ENCODE measurements at places on chromosomes 1 and 21.

DNA sequence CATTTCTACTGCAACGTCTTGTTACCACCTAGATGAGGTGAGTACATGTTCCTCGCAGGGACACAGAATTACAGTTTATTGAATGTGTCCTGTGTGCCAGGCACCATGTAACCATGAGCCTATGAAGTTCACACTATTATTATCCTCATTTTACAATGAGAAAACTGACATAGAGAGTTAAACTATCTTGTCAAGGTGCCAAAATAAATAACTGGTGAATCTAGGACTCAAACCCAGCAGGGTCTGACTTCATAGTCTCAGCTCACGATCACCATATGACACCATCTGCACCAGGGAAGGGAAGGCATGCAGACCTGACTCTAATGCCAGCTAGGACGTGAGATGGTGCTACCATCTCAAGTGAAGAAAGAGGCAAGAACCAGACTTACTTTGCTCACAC is 2.4 kb downstream of the SELE start:
- no peak for DNase-seq

DNA sequence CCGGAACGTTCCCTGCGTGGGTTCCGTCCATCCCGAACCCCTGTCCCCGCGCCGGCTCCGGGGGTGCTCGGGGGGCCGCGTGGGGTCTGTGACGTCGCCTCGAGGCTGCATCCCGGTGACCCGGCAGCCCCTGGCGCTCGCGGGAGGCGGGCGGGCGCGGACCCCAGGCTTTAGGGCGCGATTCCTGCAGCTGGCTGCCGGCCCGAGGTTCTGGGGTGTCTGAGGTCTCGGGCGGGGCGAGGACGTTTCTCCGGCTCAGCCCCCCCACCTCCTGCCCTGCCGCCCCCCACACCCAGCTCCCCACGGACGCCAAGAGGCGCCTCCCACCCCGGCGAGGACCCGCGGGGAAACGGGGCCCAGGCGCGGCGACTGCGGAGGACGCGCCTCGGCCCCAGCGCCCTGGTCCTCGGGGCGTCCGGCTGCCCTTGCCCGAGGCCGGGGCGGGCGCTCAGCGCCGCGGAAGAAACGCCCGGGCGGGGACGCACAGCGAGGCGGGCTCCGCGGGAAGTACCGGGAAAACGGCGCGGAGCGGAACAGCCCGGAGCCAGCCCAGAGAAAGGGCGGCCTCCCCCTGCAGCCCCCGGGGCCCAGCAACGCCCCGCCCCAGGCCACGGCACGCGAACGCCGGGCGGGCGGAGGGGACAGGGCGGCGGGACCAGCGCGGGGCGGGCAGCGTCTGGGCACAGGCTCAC is 1.3 kb upstream of the PCBP3 start:
- DNase-seq = no peak

DNA sequence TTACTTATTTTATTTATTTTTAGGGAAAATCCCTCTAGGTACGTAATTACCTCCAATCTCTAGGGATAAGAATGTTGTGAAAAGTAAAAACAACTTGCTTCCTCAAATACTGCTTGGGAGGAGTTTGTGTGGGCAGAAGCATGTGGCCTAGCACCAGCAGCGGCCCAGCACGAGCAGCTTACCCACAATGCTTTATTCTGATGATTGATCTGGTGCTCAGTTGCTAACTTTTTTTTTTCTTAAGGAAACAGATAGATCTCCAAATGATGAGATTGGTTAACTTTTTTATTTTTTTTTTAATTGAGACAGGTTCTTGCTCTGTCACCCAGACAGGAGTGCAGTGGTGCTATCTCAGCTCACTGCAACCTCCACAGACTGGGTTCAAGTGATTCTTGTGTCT is 4.2 kb downstream of the CLIC6 start:
- DNase-seq = no peak

DNA sequence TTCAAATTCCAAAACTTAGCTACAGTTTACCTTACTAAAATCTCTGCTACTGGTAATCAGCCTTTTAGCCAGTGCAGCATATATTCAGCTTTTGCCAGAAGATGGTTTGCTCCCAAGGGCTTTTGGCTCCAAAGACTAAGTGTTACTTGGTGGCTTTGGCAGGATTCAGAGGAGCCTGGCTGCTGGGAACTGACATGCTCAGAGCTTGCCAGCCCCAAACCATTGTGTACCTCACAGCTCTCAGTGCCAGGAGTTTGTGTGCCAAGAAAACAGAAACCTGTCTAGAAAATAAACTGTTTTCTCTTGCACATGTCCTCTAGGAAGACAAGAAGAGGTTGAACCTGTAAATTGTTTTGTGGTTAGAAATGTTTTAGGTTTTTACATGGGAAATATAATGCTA is 315.9 kb downstream of the ST6GALNAC3 start:
- DNase-seq = no peak

- DNase-seq = no peak
Observed at GRCh38 chr1:206797534-206798383, 25.5 kb upstream of the IL10 start.

DNA sequence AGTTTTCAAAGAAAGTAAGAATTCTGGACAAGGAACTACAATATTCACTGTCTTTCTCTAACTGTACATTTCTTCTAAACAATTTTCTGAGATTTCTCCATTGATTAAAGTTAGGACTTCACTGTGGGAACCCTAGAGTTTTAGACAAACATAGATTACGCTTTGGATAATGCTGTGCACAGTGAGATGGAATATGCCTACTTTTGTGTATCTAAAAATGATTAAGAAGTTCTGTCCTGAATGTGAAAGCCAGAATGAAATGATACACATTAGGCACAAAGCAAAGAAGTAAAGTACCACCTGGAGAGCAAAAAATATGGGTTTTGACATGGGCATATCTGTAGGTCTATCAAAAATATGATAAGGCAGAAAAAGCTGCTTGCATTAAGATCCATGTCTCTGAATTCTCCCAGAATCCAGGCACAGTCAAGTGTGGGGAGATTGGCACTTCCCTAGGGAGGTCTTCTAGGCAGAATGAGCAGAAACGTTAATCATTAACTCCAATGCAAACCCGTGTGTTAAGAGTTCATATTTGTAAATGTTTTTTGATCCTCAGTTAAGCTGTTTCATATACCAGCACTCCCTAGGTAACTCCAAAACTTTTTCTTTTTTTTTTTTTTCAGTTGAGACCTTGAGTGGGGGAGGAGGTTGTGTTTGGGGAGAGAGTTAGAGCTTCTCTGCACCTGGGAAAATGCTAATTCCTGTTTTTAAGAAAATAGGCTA is 467.1 kb downstream of the LMO4 start:
- no peak for DNase-seq

DNA sequence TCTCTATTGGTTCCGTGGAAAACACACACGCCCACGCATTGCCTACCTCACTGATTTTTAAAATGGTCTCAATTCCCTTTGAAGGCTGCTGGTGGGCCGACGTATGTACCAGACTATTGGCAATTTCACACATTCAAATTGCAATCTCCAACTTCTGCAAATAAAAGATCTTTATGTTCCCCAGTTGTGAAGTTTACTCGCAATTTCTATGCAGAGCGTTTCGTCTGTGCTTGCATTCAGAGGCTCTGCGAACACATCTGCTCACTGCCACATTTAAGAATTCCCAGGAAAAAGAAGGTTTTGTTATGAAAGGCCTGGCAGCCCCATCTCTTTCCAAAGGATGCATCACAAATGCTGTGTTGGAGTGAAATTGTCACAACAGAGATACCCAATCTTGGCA is 288.0 kb upstream of the KAZN start:
- no peak for DNase-seq

GRCh38 chr1:201461645-201462441 is 7.1 kb downstream of the PHLDA3 start:
- no peak for DNase-seq

- no peak for DNase-seq
Observed at GRCh38 chr1:3313576-3313950, 140.9 kb upstream of the ARHGEF16 start.

GRCh38 chr21:39384674-39385298 is 35.9 kb upstream of the HMGN1 start:
- no peak for DNase-seq

GRCh38 chr1:89728381-89728780 is 92.5 kb upstream of the LRRC8D start:
- DNase-seq = no peak
